ENCODE measurements at places on chromosomes 2 and 18.

DNA sequence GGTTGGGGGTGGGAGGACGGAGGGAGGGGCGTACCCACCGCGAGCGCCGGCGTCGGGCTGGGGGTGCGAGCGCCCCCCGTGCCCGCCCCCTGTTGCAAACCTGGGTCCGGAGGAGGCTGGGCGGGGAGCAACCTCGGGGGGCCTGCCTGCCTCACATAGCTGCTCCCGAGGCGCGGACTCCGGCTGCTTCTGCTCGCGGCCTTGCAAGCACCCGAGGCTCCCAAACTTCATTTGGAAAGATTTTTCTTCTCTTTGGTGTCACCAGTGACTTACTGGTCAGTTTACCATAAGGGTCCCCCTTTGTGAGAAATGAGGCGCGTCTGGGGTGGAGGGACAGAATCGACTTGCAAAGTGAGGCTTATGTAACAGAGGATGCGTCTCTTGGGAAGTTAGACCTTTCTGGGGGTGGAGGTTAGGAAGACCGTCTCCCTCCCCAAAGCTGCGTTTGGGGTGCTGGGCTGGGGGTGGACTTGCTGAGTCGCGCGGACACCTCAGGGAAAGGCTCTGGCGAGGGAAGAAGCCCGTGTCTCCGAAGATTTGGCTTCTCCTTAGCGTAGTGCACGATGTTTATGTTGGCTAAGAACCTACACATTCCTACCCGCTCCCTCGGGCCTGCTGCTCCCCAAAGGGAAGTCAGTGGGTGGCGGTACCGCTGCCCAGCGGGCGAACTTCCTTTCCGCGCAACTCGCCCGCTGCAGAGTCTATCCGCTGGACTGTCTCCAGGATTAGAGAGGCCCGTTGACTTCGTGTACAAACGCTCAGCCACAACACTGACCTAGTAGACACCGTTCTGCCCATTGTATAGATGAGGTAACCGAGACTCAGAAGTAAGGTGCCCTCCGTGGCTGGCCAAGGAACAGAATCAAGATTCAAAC is 559 bp downstream of the TMEM37 start:
- no peak for DNase-seq

DNA sequence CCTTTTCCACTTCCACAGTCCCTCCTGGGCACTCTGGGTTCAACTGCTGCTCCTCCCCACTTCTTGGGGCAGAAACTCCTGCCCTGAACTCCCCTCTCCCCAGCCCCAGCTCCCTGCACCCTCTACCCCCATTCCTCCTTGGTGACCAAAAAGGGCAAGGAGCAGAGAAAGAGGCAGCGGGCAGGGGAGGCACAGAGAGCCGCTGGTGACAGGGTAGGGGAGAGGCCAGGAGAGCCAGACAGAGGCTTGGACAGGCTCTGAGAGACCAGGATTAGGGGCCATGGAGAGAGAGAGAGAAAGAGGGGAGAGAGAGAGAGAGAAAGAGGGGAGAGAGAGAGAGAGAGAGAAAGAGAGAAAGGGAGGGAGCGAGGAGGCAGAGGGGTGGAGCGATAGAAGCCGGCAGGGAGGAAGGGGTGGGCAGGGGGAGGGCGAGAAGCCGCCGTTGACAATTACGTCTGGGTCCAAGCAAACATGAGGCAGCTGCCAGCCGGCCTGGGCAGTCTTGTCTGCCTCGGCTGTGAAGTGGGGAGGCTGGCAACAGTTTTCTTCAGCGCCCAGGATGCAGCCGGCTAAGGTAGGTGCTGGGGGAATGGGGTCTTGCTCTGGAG is at the start of gene KCNIP3:
KCNIP3 (plus strand) TSS at position 468 of the 608 bp plus-strand sequence; CDS start at position 560, 92 bp downstream.
- DNase-seq, result no peak

DNA sequence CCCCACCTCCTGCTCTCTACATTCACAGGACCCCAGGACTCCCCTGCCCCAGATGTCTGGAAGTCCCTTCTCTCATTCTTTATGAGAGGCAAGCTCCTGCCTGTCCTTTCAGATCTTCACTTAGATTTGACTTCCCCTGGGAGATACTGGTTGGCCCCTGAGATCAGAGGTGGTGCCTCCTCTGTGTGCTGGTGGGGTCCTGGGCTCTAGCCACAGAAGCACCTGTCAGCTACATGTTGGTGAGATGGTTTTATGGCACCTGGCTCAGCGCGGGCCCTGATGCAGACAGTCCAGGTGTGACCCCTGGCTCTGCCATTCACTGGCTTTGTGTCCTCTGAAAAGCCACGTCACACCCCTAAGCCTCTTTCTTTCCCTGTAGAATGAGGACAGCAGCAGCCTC is 369.6 kb upstream of the ID2 start:
- DNase-seq, result no peak

GRCh38 chr2:47072018-47072691 is 83.0 kb downstream of the STPG4 start:
- DNase-seq, result no peak

- no peak for DNase-seq
Measured at GRCh38 chr18:10015941-10016819, 102.4 kb downstream of the VAPA start.

GRCh38 chr18:361941-362310 is 94.1 kb upstream of the THOC1 start:
- no peak for DNase-seq

DNA sequence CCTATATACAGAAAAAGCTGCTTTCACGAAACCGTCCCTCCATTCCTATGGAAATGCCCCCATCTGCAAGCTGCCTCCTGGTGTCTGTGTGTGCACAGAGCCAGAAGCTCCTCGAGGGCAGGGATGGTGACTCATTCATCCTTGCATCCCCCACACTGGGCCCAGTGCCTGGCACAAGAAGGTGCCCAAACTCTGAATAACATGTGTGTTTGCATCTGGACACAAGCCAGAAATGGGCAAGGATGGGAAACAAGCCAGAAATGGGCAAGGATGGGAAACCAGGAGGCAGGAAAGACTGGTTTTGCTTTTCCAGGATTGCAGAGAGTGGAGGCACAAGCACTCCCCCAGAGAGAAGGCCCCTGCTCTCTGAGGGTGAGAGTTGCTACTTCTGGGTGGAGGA is 313.9 kb downstream of the CELF4 start:
- DNase-seq, result no peak

DNA sequence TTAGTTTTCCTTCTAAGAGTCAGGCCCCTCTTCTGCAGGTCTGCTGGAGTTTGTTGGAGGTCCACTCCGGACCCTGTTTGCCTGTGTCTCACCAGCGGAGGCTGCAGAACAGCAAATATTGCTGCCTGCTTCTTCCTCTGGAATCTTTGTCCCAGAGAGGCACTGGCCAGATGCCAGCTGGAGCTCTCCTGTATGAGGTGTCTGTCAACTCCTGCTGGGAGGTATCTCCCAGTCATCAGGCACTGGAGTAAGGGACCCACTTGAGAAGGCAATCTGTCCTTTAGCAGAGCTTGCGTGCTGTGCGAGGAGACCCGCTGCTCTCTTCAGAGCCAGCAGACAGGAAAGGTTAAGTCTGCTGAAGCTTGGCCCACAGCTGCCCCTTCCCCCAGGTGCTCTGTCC is 4.8 kb downstream of the REG1B start:
- no peak for DNase-seq

DNA sequence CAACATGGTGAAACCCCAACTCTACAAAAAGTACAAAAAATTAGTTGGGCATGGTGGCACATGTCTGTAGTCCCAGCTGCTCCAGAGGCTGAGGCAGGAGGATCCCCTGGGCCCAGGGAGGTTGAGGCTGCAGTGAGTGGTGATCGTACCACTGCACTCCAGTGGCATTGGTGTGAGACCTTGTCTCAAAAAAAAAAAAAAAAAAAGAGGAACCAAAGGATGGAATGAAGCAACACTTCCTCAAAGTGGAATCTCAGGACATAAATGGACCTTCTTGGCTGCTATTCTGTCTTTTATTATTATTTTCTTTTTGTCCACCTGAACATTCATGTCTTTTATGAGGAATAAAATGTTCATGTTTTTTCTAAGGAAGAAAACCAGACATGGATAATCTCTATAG is 13.7 kb downstream of the GEMIN6 start:
- DNase-seq, result no peak

DNA sequence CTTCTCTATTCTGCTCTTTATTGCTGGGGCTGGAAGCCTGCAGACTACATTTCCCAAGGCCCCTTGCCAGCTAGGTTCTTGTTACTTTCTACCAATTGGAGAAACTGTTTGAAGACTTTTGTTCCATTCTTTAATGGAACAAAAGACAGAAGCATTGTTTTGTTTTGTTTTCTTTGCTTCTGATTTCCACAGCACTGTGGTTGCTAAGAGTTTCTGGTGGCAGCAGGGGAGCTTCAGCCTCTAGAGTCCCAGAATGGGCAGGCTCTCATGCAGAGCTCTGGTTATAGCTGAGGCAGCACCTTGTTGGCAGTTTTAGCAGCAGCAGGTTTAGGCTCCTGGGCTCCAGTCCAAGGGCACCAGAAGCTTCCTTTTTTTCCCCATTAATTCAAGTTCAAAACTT is 234.3 kb downstream of the ETAA1 start:
- no peak for DNase-seq

GRCh38 chr2:70981866-70982810 is 3.7 kb downstream of the ANKRD53 start:
- DNase-seq, result no peak

DNA sequence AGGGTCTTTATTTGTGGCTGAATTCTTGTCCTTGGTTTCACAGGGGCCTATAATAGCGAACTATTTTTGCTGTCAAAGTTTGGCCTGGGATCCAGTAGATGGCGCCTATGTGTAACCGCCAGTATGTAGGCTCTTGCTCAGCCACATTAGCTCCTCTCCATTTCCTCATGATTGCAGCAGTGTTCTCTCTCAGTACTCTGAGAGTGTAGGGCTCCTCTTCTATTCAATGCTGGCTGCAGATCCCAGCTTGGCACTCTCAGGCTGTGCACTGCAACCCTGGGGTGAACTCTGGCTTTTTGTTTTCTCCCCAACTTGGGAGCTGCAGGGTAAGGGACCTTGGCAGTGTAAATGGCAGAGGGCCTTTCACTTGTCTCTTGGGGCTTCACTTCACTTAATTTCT is 344.6 kb upstream of the CHAC2 start:
- no peak for DNase-seq

DNA sequence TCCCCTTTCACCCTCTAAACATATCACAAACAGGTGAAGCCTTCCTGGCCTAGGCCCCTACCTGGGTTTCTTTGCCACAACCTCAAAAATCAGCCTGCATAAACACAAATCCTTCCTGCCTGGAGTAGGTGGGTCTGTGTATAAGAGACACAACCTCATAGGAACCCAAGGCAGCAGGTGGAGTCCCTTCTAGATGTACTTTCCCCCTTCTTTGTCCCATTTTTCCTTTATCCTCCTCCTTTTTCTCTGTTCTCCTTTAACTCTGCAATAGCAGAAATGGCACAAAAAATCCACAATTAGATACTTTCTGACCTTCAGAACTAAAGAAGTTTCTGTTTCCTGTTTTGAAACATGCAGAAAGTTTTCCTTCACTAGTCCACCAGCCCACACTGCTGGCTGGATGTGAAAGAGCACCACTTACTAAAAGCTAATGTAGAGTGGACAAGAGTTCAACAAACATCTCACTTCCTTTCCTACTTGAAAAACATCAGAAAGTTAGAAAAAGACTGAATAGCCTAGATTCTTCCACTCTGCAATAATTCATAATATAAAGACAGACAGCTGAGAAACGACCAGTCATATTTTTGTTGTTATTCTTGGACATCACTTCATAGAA is 11.2 kb downstream of the SLC40A1 start:
- no peak for DNase-seq
